ENCODE measurements at places on chromosomes 2 and 18.

- no peak for DNase-seq
Measured at GRCh38 chr2:88195246-88195645, 25.1 kb downstream of the THNSL2 start.

- DNase-seq = peak; percentile 61
Measured at GRCh38 chr2:181456660-181457120, 496 bp upstream of the ITGA4 start.

- no peak for DNase-seq
Measured at GRCh38 chr2:69645921-69646320, 2.4 kb upstream of the AAK1 start.

GRCh38 chr18:70190529-70190928, 15.0 kb downstream of the RTTN start:
- no peak for DNase-seq

- DNase-seq = no peak
Measured at GRCh38 chr2:195663007-195663406, 6.0 kb downstream of the SLC39A10 start.

- no peak for DNase-seq
Measured at GRCh38 chr2:128488434-128488833, 169.8 kb upstream of the HS6ST1 start.

DNA sequence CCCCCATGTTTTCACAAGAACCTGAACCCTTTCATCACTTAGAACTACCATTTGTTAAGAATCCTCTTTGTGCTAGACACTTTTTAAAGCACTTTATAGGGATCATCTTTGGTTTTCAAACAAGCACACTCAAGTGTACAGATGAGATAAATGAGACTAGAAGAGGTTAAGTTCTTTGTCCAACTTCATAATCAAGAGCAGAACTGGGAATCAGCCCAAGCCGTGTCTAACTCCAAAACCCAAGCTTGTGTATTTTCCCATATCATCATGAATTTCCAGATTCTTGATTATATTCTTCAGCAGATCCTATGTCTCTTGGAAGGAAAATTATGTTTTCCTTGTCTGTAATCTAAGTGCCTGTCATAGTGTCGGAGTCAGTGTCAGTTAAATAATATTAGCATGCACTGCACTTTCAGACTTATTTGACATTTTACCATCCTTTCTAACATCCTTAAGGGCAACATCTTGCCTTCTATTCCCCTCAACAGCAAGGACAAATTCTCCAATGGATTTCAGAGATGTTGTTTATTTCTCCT, 123.0 kb upstream of the SETBP1 start:
- DNase-seq = no peak

DNA sequence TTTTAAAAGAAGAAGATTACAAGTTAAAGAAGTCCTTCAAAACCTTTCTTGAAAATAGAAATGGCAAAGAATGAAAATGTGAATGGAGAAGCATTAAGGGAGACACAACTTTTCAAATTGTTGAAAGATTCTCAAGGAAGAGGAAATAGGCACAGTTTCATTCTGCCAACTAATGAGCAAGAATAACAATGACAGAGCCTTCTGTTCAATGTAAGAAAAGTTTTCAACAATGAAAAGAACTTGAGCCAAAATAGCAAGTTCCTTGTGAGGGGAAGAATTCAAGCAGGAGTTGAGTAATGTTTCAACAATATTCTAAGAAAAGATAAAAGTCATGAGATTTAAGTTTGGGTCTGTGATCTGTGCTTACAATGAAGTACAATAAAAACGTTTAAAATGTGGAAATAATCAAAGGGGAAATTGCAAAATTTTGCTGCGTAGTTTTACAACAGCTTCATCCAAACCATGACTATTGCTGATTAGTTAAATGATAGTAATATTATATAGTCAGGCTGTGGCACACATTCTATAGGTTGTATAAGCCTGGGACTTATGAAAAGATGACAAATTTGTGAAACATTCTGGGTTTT, 122.6 kb downstream of the METTL4 start:
- no peak for DNase-seq

GRCh38 chr2:225310745-225311144, 88.8 kb upstream of the NYAP2 start:
- DNase-seq = no peak

DNA sequence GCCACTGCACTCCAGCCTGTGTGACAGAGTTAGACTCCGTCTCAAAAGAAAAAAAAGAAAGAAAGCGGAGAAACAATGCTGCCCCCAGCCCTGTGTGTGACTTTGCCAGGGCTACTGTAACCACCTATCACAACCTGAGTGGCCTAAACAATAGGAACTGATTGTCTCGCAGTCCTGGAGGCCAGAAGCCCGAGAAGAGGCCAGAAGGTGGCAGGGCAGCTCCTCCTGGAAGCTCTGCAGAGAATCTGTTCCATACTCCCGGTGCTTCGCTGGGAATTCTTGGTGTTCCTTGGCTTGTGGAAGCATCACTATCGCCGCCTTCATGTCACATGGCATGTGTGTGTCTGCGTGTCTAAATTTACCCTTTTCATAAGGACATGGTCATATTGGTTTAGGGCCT, 14.4 kb upstream of the RAB17 start:
- DNase-seq = no peak

DNA sequence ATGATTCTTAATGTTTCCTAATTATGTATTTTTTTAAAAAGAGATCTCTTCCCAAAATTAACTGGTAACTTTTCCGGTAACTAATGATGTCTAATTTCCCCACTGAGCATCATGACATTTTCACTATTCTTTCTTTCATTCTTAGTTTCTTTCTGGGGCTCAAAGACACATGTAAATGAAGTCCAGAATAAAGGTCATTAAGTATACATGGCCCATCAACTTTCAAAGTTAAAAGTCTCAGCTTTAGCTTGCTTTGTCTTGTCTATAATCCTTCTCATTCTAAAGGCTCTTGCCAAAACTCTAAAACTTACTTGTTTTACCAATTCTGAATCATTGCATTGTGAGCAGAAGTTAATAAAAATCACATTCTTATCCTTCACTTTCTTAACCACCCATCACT, 53.6 kb downstream of the ASXL2 start:
- no peak for DNase-seq

DNA sequence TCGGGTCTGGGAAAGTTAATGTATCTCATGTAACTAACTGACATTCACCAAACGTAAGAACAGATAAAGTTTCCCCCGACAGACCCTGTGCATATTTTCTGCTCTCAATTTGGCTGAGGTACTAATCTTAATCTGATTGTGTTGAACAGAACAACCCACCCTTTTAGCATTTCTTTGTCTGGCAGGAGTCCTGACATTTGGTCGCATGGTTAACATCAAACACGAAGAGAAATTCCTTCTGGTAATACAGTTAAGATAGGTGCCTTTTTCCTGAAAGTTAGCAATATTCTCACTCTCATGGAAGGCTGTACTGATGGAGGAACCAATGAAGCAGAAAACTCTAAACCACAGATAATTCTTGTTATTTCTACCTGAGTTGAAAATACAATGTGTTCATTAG, 520.8 kb downstream of the PARD3B start:
- no peak for DNase-seq

DNA sequence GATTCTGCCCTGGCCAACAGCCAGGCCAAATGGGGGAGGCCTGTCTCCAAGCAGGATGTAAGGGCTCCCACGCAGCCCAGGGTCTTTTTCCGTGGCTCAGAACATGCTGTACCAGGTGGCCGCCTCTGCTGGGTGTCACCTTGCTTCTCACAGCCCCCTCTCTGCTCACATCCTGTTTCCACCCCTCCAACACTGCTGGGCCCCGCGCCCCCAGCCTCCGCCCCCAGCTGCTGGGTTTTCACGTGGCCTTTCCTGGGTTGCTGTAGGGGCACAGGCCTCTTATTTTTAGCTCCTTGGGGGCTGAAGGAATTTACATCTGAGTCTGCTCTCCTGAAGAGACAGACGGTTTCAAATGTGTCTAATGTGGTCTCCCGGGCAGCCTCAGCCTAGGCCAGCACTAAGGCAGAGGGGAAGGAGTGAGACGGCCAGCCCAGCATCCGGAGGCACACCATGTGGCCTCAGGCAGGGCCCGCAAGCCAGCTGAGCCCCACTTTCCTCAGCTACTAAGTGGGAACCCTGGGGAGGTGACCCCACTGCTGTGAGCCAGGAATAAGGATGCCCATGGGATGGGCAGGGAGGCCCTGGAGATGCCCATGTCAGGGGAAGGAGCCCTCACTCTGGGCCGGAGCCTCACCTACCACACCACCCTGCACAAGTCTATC, 18.7 kb upstream of the DUSP2 start:
- peak; percentile 86 for DNase-seq

DNA sequence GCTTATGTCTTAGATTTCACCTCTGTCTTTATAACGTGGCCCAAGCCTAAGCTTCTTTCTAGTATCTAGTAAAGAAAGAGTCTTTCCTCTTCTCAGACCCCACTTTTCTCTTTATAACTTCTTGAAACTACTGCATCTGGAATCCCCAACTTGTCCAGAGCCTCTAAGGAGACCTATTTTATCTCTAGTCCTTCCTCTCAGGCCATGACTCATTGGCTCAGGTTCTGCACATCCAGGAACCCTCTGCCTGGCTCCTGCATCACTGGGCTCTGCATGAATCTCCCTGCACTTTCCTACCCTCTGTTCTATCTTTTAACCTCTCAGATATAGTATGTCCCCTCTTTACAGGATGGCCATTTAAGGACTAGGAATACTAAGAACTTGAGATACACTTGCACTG, 124.7 kb downstream of the DNAH6 start:
- DNase-seq = no peak

GRCh38 chr2:150259746-150260145, 227.7 kb downstream of the RND3 start:
- no peak for DNase-seq

DNA sequence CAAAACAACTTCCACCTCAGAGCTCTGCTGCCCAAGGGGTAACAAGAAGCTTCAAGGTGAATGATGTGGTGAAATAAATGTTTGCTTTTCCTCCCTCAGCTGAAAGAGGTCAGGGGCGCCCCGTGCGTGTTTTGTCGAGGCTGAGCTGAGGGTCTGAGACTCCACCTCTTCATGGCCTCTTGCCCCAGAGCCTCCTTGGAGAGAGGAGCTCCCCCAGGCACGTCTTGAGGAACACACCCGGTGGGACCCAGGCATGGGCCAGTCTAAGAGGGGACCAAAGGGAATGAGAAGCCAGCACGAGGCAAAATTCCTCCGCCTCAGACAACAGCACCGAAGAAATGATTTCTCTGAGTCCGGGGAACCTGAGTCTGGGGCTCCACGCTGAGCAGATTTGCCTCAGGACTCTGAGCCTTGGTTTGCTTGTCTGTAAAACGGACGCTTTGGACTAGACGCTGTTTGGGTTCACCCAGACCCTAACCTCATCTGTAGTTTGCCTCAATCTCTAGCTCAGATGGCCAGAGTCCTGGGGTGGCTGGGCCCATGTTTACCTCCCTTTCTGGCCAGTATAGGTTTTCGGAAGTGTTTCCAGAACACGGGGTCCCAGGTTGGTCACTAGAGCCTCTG, 56.4 kb upstream of the ODC1 start:
- DNase-seq = no peak

- peak; percentile 44 for DNase-seq
Measured at GRCh38 chr2:201363857-201364560, 6.9 kb upstream of the FLACC1 start.

GRCh38 chr2:160876029-160876428, 284.2 kb upstream of the TANK start:
- DNase-seq = no peak

GRCh38 chr2:29423061-29423666, 307.9 kb downstream of the CLIP4 start:
- DNase-seq = no peak

- DNase-seq = no peak
Measured at GRCh38 chr2:134039912-134040581, 213.8 kb upstream of the MGAT5 start.

- no peak for DNase-seq
Measured at GRCh38 chr2:48799601-48800000, 44.1 kb upstream of the LHCGR start.

- DNase-seq = no peak
Measured at GRCh38 chr2:219777388-219777787, 150.0 kb downstream of the SLC4A3 start.

GRCh38 chr2:137857881-137858280, 106.4 kb upstream of the HNMT start:
- no peak for DNase-seq

GRCh38 chr2:67267241-67267640, 129.9 kb upstream of the ETAA1 start:
- no peak for DNase-seq

DNA sequence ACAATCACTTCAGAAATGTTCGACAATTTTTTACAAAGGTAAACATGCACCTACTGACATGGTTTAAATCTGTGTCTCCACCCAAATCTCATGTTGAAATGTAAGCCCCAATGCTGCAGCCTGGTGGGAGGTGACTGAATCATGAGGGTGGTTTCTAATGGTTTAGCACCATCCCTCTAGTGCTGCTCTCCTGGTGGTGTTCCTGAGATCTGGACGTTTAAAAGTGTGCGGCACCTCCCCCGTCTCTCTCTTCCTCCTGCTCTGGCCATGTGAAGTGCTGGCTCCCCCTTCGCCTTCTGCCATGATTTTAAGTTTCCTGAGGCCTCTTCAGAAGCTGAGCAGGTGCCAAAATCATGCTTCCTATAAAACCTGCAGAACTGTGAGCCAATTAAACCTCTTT, 28.3 kb downstream of the MAP3K2 start:
- DNase-seq = no peak

DNA sequence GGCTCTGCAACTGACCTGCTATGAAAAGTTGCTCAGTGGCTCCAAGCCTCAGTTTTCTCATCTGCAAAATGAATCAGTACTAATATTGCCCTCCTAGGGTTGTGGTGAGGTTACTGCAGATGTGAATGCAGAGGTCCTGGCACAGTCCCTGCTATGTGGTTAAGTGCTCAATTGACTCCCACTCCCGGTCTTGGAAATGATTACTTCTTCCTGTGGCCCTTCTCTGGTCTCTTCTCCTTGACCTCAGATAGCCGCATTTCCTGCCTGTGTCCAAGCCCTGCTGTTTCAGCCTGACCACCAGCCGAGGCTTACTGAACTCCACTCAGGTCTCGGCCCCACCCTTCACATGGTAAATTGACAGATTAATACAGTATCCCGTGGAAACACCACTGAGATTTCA, 26.3 kb downstream of the CNGA3 start:
- DNase-seq = no peak

- DNase-seq = no peak
Measured at GRCh38 chr2:29050591-29050990, 23.7 kb downstream of the PCARE start.

All from activated CD4-positive, alpha-beta T cell treated with anti-CD3 and anti-CD28 coated beads for 4 hours (primary cell).